ENCODE measurements at places on chromosomes 3 and 15.
A peak's percentile ranks its signal among the peaks of the same experiment; 100 is the strongest.

- DNase-seq = no peak
These were observed 10.5 kb downstream of the DPH6 start for GRCh38 chr15:35535365-35535916.

- no peak for DNase-seq
These were observed 67.4 kb downstream of the MYLK start for GRCh38 chr3:123816673-123817207.

GRCh38 chr3:20013396-20013795 lies 1.3 kb upstream of the PP2D1 start:
- no peak for DNase-seq

DNA sequence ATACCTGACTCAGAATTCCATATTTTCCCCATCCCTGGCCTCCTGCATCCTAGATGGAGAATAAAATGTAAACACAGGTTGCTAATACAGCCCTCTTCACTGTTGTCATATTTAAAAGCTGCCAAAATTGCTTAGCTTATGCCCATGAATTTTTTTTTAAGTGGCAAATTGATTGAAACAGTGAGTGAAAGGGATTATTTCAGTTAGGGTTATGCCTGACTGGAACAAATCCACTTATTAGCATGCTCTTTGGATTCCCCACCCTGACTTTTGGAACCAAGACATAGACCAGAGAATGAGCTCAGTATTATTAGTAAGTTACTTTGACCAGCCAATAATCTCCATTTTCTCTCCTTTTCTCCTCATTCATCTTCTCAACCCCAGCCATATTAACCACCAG lies 244.7 kb downstream of the FEZF2 start:
- DNase-seq = no peak

DNA sequence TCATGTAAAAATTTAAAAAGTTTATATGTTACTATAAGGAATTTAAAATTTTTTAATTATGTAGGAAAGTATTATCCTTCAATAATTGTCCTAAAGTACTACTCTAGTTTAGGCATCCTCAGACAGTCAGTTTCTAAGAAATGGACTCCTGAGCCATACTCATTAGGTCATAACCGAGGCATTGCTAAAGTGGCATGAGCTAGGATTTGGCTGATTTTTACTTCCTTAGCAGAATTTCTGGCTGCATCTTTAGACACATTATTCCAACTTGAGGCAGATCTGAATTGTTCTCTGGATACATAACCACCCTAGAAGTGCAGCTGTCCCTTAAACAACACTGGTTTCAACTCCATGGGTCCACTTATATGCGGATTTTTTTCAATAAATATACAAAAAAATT lies 38.3 kb downstream of the IFT57 start:
- DNase-seq = no peak

DNA sequence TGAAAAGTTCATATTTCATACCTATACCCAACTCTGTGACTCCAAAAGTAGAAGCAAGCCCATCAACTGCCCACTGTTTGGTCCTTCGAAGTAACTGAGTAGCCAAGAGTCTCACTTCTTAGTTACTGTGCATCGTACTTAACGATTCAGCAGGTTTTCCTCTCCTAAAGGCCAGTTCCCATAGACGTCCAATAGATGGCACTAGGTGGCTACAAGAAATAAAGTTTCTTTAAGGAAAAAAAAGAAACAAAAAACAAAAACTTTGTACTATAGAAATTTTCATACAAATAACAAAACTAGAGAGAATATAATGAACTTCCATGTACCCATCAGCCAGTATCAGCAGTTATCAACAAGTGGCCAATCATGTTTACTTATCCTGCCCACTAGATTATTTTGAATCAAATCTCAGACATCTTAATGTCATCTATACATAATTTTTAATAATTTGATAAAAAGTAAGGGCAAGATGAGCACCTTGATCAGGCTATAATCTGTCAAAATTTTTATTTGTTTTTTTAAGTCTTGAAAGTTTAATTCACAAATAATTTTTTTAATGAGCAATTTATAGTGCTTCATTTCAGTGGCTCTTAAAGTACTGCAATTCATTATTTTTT lies 63.8 kb upstream of the ACP3 start:
- DNase-seq = no peak

- no peak for DNase-seq
These were observed 32.1 kb downstream of the DLG1 start for GRCh38 chr3:197266331-197266730.

- no peak for DNase-seq
These were observed 14.4 kb downstream of the AGTR1 start for GRCh38 chr3:148711981-148712666.

- DNase-seq = no peak
These were observed 130.6 kb upstream of the FHIT start for GRCh38 chr3:61381745-61382392.

GRCh38 chr3:123672429-123673146 lies 87.7 kb upstream of the HACD2 start:
- no peak for DNase-seq

DNA sequence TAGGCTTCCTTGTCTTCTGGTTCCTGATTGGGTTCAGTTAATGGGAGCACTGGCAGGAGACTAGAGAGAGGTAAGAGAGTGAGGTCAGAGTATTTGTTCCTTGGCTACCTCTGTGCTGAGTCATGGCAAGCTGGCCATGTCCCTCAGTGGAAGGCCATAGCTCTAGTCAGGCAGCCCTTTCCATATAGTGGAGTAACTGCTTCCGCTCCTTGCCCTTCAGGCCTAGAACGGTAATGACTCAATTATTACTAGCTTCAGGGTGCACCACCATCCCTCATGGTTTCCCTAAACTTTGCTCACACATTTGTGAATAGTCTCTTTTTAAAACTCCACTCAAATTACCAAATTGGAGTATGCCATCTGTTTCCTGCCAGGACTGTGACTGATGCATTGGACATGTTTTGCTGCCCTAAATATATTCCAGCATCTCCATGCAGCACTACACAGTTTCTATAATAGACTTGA lies 10.5 kb upstream of the ANO10 start:
- DNase-seq = no peak

- peak; percentile 24 for DNase-seq
These were observed 959 bp downstream of the SFMBT1 start for GRCh38 chr3:53044711-53045517.

DNA sequence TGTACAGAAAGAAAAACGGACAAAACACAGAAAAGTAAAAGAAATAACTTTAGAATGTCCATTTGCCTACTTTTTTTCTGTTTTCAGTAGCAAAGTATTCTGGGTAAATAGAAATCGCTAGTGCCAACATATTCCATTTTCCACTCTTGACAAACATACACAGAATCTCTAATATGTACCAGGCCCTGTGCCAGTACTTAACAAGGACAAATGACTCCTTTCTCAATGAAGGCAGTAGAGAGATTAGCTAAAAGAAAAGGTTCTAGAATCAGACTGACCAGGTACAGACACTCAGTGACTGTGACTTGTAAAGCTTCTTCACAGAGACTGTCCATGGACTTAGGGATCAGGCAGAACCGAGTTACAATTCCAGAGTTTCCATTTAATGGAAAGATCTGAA lies 165.8 kb upstream of the STAC start:
- no peak for DNase-seq

GRCh38 chr3:159832024-159832423 lies 156.6 kb upstream of the IL12A start:
- DNase-seq = no peak

Measured in stimulated activated CD8-positive, alpha-beta memory T cell treated with anti-CD3 and anti-CD28 coated beads, Interleukin-7, amount 100 ng/mL, for 1 hour (primary cell).